ENCODE measurements at places on chromosomes 5 and 9.

DNA sequence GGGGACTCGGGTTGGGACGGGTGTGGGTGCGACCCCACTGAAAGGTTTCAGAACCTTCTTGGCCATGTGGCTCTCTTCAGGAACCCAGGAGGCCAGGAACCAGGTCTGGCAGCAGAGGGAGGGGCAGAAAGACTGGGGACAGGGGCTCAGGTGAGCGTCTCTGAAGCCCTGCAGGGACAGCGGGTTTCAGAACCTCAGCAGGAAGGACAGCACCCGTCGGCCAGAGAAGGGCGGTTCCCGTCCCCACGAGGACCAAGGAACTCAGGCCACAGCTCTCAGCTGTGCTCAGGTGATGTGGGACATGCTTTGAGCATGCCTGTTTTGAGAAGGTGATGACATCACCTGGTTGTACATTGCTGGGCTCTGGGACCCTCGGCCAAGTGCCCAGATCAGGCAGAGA is 25.7 kb downstream of the SLC12A7 start:
- DNase-seq = no peak

DNA sequence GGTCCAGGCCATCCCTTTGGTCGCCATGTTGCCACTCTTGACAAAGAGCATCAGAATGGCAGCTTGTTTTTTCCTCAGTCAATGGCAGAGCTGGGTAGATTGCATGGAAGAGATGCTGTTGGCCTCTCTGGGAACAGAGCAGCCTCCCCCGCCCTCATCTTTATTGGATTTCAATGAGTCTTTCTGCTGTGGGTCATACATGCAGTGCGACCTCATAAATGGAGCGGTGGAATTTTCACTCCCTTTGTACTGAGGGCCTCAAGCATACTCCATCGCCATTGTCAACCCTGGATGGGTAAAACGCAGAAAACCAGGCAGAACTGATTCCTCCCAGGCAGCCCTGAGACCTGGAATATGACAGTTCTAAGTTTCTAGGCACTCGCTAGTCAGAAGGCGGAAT is 71.8 kb downstream of the ZNF618 start:
- DNase-seq = no peak

- DNase-seq = no peak
These were observed 127.8 kb downstream of the ZNF354C start for GRCh38 chr5:179187681-179188575.

DNA sequence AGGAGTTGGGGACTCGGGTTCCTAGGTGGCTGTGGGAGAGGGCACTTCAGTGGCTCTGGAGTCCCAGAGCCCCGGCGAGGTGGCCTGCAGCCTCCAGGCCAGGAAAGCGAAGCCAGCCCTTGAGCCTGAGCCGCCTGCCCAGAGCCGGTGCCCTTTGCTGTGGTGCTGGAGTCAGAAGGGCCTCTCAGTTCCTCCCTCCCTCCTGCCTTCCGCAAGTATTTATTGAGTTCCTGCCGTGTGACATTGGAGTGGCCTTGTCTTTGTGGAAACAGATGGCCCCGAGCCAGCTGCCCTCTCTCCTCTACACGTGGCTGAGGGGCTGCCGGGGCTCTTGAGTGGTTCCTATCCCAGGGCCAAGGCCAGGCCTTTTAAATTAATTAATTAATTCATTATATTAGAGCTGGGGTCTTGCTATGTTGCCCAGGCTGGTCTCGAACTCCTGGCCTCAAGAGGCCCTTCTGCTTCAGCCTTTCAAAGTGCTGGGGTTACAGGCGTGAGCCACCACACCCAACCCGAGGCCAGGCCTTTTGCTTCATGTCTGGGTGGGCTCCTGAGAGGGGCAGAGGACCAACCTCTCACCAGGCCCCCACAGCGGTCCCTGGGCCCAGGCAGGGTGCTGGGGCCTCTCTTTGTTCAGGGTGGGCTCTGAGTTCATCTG is 45.6 kb upstream of the IER5L start:
- no peak for DNase-seq

- DNase-seq = no peak
These were observed 64.7 kb upstream of the PALM2AKAP2 start for GRCh38 chr9:109715344-109715743.

DNA sequence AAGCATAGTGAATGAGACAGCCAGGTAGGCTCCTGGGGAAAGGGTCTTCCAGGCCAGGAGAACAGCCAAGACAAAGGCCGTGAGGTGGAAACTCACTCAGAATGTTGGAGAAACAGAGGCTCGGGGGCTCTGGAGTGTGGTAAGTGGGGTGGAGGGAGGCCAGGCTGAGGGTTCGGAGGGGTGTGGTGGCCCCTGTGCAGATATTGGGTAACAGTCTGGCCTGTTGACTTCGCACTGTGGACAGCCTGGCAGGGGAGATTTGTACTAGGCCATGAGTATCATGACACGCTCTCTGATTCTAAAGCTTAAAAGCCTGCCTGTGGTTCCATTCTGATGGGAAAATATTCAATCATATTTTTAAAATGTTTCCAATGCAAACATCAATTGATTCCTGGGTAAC is 239.3 kb downstream of the GADD45G start:
- DNase-seq = no peak

- no peak for DNase-seq
These were observed 135.9 kb upstream of the ADAMTSL1 start for GRCh38 chr9:18338042-18338441.

DNA sequence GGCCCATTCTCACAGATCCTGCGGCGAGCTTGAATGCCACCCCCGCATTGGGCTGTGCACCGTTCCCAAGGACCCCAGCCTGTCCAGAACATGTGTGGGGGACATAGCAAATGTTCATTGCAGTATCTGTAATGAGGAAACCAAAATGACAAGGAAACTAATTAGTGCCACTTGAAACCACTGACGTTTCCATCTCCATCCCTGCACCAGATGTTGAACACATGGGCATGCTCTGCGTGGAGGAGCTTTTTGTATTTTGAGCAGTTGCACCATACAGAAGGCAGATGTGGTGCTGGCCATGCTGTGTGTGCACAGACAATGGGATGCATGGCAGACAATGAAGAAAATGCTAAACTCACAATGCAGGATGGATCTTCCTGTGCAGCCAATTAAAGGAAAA is 437.7 kb downstream of the SEMA5A start:
- DNase-seq = no peak

DNA sequence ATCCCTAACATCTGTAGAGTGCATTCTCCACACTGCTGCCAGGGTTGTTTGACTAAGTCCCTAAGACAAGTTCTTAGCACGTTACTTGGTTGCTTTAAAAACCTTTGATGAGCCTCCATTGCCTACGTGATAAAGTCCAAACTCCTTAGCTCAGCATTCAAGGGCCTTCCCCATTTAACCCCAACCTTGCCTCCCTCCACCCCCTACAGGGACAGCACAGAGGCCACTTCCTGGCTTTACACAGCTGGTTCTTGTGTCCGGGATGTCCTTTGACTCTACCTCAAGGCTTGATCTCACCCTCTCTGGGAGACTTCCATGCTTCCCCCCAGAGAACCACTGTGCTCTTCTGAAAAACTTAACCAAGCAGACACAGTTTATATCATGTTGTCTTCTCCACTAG is 29.4 kb downstream of the FAM240B start:
- no peak for DNase-seq

DNA sequence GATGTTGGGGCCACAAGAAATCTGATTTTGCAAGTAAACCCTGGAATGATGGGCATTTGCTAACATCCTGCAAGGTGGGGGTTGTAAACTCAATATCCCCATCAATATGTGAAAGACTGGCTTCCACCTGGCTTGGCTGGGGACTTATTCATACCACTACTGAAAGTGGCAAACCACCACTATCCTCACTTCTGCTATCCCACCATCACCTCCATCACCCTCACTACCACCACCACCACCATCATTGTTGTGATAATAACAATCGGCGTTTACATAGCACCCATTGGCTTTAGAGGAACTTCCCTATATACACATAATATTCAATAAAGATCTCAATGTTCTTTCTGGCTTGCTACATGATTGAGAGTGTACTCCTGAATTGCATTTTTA is 224.7 kb upstream of the DAP start:
- no peak for DNase-seq

DNA sequence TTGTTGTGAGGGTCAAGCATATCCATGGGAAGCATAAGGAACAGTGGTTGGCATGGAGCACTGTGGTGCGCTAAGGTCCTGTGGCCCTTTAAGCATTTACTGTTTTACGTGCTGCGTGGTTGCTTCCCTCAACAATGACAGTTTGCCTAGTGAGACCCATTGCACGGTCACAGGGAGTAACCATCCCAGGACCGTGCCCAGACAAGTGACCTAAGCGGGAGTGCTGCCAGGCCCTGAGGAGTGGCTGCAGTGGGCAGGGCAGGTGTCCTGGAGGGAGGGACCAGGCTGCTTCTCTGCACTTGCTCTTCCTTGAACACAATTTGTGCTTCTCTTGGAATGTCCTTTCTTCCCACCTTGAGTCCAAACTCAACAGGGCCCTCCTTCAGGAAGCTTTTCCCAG is 64.6 kb downstream of the RGS3 start:
- no peak for DNase-seq

- DNase-seq = no peak
These were observed 164.1 kb upstream of the MPDZ start for GRCh38 chr9:13443346-13444244.

GRCh38 chr5:135980620-135981019 is 25.8 kb upstream of the LECT2 start:
- no peak for DNase-seq

GRCh38 chr9:84062538-84062937 is 81.9 kb downstream of the RMI1 start:
- DNase-seq = no peak

DNA sequence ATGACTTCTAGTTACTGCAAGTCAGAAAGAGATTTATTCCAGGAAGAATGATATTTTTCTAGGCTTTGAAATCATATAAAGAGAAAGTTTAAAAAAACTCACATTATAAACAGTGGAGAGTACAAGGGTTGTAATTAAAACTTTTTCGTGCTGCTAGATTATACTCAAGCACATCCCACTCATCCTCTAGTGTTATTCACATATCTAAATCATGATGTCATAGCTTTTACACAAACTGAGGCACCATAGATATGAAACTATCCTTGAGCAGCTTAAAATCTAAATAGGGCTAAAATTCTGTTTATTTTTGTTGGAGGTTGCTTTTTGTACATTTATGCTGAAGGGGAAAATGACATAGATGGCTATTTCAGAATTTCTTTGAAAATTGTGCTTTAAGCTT is 30.0 kb downstream of the TENT2 start:
- DNase-seq = no peak

GRCh38 chr5:179668391-179668790 is 12.4 kb downstream of the CBY3 start:
- DNase-seq = peak; percentile 43

DNA sequence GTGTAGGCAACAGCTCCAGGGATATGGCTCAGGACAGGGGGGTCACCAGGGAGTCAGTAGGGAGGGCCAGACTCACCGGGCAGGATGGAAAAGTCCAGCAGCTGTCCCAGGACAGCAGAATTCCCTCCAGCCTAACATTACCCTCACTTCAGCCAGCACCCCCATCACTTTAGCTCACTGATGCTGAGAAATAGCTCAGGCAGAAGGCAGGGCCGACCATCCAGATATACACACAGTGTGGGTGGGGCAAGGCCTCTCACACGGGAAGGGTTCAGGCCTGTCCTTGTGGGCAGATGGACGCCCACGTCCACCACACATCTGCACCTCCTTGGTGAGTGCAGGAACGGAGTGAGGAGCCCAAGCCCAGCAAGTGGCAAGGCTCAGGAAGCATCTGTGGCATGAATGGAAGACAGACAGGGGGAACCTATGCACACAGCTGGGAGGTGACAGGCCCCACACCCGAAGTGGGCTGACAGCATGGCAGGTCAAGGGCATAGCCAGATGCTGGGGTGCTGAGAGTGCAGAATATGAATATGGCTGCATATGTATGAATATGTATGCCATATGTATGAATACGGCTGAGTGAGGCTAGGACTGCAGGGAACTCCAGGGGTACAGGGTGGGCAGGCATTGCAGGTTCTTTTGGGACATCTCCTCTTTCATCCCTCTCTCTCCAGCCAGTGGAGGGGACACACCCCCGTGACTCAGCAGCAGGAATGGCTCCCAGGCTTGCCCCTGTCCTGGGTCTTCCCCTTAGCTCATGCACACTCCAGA is 17.0 kb downstream of the BICD2 start:
- no peak for DNase-seq

- no peak for DNase-seq
These were observed 119.7 kb downstream of the PSD2 start for GRCh38 chr5:139915266-139915665.

GRCh38 chr5:107855171-107855570 is 184.4 kb upstream of the EFNA5 start:
- no peak for DNase-seq

- DNase-seq = no peak
These were observed 14.6 kb upstream of the F2R start for GRCh38 chr5:76701298-76701697.

GRCh38 chr9:12814877-12815237 is 40.0 kb downstream of the LURAP1L start:
- no peak for DNase-seq

Data from GM12892 (cell line).